Activated T-helper 1 cell treated with anti-CD3 and anti-CD28 coated beads, Interleukin-2, amount 50 U/mL, for 16 hours (primary cell): ENCODE measurements at places on chromosomes 3 and 15.

DNA sequence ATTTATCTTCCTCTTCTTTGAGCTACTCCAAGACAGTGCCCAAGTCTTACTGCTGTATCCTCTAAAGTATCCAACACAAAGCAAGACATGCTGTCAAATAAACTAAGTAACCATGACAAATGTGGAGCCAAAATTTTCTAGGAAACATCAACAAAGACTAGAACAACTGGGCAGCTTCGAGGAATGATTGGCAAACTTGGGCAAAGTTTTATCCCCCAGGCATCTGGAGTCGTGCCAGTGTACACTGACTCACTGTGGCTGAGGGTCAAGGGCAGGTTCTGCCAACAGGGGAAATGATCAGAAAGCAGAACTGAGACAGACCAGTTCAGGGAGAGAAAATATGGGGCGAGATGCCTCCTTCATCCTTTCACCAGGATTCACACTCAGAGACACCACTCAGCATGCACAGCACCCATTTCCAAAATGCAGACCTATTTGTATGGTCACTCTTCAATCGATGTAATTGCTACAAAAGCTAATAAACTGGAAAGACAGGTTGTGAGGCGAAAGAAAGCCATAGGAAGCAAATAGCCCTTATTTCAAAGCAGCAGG lies 65.8 kb downstream of the MB21D2 start:
- DNase-seq, result no peak

DNA sequence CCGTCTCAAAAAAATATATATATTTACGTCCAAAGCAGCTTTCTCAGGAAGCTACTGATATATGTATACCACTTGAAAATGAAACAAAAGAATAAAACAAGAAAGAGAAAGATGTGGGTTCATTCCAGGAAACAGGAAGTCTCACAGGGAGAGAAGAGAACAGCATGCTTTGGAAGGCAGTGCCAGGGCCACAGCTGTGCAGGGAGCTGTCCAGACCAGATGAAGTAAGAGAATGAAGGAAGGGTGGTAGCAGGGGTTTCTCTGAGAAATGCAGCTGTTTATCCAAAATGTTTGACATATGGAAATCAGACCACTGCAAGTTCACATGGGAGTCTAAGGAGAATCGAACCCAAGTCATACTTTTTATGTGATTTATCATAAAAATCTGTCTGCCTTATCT lies 8.9 kb upstream of the GPR27 start:
- no peak for DNase-seq

- no peak for DNase-seq
Measured at GRCh38 chr15:40630313-40630712, 36.3 kb downstream of the KNL1 start.

GRCh38 chr15:29601811-29602210 lies 220.5 kb downstream of the TJP1 start:
- DNase-seq, result no peak
